ENCODE measurements at places on chromosomes 4 and X. TPM values are rescaled to one million over a fixed set of nuclear protein-coding genes. Genes with fewer than 3 reads are reported as not detected.

Gene STAP1
- not detected for polyA plus RNA-seq

Gene MTTP
- polyA plus RNA-seq: 0.44 TPM

Gene GPM6B
- 4.8 TPM for polyA plus RNA-seq

Gene CD99L2
- polyA plus RNA-seq: 51.9 TPM

Gene GLRA2
- polyA plus RNA-seq: not detected

Gene TLR8
- 0.35 TPM for polyA plus RNA-seq

Gene CRMP1
- polyA plus RNA-seq: 0.34 TPM

Gene MAPK10
- polyA plus RNA-seq: 2.0 TPM

Gene TMEM35A
- 0.15 TPM for polyA plus RNA-seq

Gene DCX
- not detected for polyA plus RNA-seq

Gene CT45A2
- polyA plus RNA-seq: not detected

Gene APLN
- polyA plus RNA-seq: 8.7 TPM

Gene SMIM31
- not detected for polyA plus RNA-seq

Gene SPARCL1
- 215 TPM for polyA plus RNA-seq

Gene TMEM255A
- polyA plus RNA-seq: 0.04 TPM

Gene NALF2
- 1.5 TPM for polyA plus RNA-seq

Gene WNK3
- polyA plus RNA-seq: 0.78 TPM

Gene HPSE
- polyA plus RNA-seq: 0.15 TPM

Gene NCAPG
- 0.08 TPM for polyA plus RNA-seq

Gene RHOXF1
- polyA plus RNA-seq: not detected

Gene NRK
- 0.53 TPM for polyA plus RNA-seq

Gene GPR50
- not detected for polyA plus RNA-seq

Gene GALNTL6
- not detected for polyA plus RNA-seq

Gene TBX22
- polyA plus RNA-seq: not detected

Gene SPOCK3
- 0.15 TPM for polyA plus RNA-seq

Gene IGSF1
- 0.65 TPM for polyA plus RNA-seq

Gene SRPX
- polyA plus RNA-seq: 137 TPM

Gene ENAM
- polyA plus RNA-seq: 0.98 TPM

Gene ARHGEF38
- polyA plus RNA-seq: not detected

Gene TECRL
- 353 TPM for polyA plus RNA-seq

Gene ZAR1
- polyA plus RNA-seq: not detected

Gene NDP
- polyA plus RNA-seq: 0.19 TPM

Gene MAGEA10
- not detected for polyA plus RNA-seq

Gene AASDH
- polyA plus RNA-seq: 3.1 TPM

Gene VCX3B
- polyA plus RNA-seq: not detected

Gene GPR82
- 0.04 TPM for polyA plus RNA-seq

Gene CXCL6
- polyA plus RNA-seq: 0.11 TPM

Gene RNF150
- polyA plus RNA-seq: 11.9 TPM

Gene MAGEC3
- polyA plus RNA-seq: not detected

Gene COX7B2
- polyA plus RNA-seq: not detected

Gene TLR3
- 0.69 TPM for polyA plus RNA-seq

Gene TIGD4
- 0.40 TPM for polyA plus RNA-seq

Gene SCLT1
- 3.9 TPM for polyA plus RNA-seq

Gene NOX1
- not detected for polyA plus RNA-seq

Gene KLF8
- 1.6 TPM for polyA plus RNA-seq
